ENCODE measurements at places on chromosomes 2 and 18. TPM values are rescaled to one million over a fixed set of nuclear protein-coding genes. Genes with fewer than 3 reads are reported as not detected.

Gene GLI2
- 0.05 TPM for total RNA-seq

Gene CFAP210
- total RNA-seq, result not detected

Gene SSB
- 106 TPM for total RNA-seq

Gene MATN3
- not detected for total RNA-seq

Gene LCT
- total RNA-seq, result 0.11 TPM

Gene FNDC4
- total RNA-seq, result 0.21 TPM

Gene INHBB
- total RNA-seq, result 0.11 TPM

Gene PPIL3
- 31.2 TPM for total RNA-seq

All from GM12878 (cell line).